ENCODE measurements at places on chromosomes 1 and 21.

- no peak for DNase-seq
Observed at GRCh38 chr1:234149217-234149616, 224.0 kb upstream of the COA6 start.

DNA sequence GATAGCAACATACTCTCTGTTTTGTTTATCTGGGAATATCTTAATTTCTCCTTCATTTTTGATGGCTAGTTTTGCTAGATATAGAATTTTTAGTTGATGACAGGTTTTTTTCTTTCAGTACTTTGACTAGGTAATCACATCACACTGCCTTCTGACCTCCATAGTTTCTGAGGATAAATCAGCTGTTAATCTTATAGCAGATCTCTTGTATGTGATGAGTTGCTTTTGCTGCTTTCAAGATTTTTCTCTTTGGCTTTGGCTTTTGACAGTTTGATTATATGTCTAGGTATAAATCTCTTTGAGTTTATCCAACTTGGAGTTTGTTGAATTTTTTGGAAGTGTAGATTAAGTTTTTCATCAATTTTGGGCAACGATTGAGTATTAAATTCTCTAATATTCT lies 142.6 kb downstream of the ZNF644 start:
- no peak for DNase-seq

DNA sequence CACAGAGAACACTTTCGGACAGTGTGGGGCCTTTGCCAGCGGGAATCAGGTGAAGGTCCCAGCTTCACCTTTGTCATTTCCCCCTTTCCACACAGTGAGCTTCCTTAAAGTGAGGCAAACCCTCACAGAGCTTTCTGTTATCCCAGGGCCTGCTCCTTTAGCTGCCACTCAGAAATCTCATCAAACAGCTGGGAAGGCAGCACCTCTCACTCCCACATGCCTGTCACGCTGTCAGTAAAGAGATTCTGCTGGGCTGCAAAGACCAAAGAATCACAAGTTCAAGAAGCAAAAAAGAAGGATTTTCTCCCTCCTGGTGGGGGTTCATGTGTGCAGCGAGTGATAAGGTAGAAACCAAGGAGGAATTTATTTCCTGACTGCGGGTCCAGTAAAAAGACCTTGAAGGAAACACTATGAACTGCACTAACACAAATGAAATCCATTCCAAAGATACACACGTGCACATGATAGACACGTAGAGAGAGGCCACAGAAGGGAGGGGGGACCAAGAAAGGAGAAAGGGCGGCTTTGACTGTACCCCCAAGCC lies 44.0 kb downstream of the HTR6 start:
- DNase-seq: no peak

DNA sequence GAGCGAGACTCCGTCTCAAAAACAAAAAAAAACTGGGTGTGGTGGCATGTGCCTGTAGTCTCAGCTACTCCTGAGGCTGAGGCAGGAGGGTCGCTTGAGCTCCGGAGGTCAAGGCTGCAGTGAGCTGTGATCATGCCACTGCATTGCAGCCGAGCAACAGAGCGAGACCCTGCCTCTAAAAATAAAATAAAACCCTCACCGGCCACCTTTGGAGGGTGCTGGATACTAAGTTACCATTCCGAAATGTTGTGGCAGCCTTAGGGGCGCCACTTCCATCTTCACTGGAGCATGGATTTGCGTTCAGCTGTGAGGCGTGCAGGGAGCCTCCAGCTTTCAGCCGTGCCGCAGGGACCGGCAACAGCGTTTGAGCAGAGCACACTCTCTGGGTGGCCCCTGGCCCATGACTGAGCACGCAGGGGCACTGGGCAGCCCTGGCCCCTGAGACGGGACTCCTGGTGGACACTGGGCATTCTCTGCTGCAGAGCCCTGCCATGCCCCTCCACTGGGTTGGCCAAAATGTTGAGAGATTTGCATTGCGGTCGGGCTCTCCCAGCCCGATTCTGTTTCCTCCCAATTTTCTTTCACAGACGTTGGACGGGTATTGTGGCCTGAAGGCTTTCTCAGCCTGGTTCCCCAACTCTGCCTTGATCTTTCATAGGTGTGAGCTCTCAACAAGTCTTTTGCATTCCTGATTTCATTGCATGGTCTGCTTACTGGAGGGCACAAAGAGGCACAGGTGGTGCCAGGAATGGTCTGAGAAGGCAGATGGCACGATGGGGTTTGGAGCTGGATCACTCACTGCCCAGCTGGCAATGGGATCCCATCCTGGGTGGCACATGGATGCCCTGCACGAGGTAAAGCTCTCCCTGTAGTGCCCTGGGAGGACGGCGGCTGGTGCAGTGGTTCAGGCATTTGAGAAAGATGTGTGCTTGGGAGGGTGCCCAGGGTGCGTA lies 5.8 kb upstream of the CFAP74 start:
- DNase-seq: no peak

- no peak for DNase-seq
Observed at GRCh38 chr1:174428033-174428432, 19.7 kb upstream of the GPR52 start.

- no peak for DNase-seq
Observed at GRCh38 chr1:206029484-206029883, 5.8 kb upstream of the CTSE start.

- no peak for DNase-seq
Observed at GRCh38 chr1:20148571-20149500, 9.7 kb downstream of the PLA2G2F start.

DNA sequence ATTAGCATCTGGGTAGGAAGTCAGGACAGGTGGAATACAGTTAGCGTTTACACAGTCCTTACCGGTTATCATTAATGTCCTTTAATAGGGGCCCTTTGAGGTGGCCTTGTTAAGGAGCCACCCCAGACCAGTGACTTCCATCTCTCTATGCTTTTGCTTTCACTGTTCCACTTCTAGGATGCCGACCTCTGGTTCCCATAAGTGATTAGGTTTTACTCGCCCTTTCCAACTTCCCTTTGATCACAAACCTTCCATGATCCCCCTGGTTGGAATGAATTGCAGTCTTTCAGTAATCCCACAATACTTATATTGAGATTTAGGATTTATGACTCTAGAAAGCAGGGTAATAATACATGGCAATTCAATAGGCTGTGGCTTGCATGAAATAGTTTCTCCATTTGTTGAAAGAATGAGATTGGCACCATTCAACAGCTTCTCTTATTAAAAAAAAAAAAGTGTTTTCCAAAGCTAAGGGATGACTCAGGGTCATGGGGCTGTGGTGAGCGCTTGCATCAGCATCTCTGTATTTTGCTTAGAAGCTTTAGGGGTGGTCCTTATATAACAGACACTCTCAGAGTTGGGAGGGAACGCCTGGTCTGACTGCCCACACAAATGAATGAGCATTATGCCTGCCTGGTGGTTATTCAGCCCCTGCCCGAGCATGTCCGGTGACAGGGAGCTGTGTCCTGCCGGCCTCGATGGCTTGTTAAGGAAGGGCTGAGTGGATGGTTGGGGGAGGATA lies 110.5 kb downstream of the CNIH3 start:
- DNase-seq: no peak

- no peak for DNase-seq
Observed at GRCh38 chr1:5896706-5897660, 95.2 kb downstream of the NPHP4 start.

DNA sequence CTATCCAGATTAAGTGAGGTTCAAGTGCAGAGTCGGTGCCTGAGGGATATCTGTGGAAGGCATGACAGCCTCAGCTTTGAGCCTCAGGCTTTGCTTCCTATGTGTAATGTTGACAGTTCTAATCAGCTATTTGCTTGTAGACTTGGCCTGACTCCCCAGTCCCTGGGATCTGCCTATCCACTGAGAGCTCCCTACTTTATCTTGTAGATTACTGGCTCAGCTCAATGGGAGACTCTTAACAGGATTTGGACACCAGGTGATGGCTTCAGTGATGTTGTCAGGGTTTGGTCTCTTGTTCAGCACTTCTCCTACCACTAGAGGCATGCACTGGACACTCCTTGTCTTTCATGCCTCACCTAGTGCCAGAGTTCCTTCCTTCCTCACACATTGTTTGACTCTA lies 126.6 kb upstream of the BEND5 start:
- no peak for DNase-seq

DNA sequence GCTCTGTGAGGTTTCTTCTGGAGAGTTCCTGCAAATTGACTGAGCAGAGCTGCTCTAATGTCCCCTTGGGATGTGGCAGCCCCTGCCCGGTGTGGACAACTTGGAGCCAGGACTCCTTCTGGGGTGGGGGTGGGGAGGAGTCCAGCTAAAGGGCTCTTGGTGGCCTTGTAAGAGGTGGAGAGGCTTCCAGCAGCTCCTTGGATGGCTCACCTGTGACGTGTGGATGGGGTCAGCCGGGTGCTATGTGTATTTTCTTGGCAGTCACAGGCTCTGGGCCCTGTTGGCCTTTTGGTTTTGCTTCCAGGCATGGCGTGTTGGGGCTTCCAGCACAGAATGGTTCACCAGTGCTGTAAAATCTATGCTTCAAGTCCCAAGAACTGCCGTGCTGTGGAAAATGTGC lies 38.2 kb downstream of the TRAPPC10 start:
- DNase-seq: no peak

DNA sequence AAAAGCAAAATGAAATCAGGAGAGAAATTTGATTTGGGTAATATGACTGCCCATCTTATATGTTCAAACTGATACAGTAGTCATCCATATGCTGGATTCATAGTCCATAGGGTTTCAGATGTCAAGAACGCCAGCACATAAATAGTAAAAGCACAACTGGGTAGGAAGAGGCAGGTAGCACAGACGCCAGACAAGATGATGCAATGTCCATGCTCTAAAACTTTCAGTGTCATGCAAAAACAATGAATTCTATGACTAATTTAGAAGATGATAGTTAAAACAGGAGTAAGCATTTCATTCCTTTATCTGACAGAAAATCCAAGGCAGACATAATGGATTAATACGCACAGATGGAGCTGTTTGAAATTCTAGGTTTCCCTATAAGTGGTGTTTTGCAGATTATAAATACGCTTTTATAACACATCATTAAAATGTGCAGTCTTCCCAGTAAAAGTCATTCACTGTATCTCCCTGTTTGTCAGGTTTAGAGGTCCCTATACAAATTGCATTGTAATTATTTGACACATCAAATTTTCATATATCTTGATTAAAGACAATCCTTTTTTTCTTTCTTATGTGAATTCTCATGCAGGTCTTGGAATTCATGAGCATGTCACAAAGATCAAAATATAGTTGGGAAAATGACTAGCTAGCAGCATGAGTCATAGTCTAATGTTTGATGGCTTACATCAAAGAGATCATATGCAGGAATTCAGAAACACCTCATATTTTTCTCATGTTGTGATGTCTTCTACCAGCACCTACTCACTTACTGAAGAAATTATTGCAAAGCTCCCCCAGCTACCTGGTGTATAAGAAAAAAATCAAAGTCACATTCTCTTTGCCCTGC lies 139.9 kb downstream of the DSCAM start:
- no peak for DNase-seq

GRCh38 chr1:244280859-244281258 lies 170.8 kb downstream of the ADSS2 start:
- DNase-seq: no peak

GRCh38 chr1:50289495-50289894 lies 133.7 kb downstream of the DMRTA2 start:
- DNase-seq: no peak

DNA sequence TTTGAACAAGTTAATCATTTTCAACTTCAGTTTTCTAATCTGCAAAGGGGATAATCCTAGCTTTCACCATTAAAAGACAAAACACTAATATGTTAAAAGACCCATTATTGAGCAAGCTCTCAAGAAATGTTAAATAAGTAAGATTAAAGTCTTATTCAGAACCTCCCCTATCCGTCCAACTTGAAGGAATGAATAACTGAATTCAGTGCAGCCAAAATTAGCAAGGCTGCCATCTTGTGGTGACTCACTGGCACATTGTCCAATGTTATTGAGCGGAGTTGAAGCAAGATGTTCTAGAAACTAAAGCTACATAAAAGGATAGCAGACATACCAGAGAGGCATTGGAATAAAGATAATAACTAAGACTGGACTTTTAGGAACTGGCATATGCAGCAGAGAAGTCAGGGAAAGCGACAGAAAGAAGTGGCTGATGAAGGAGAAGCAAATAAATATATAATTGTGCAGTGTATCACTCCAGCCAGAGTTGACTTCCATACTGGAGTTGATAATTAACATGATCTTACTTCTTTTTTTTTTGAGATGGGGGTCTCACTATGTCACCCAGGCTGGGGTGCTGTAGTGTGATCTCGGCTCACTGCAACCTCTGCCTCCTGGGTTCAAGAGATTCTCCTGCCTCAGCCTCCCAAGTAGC lies 8.2 kb upstream of the CAP1 start:
- DNase-seq: no peak

DNA sequence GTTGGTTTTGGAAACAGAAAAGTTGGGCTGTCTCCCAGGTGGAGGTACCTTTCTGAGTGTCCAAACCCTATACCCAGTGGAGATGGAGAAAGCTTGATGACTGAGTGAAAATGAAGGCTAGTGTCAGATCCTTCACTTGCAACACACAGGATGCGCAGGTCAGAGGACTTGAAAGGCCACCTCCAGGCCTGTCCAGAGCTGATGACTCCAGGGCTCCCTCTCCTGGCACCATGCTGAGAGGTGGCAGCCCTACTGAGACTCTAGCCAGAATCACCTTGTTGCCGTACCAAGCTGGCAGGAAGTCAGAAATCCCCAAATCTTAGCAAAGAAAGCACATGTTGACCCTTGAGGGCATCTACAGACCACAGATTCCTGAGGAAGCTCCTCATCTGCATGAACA lies 16.4 kb downstream of the KNCN start:
- DNase-seq: no peak

DNA sequence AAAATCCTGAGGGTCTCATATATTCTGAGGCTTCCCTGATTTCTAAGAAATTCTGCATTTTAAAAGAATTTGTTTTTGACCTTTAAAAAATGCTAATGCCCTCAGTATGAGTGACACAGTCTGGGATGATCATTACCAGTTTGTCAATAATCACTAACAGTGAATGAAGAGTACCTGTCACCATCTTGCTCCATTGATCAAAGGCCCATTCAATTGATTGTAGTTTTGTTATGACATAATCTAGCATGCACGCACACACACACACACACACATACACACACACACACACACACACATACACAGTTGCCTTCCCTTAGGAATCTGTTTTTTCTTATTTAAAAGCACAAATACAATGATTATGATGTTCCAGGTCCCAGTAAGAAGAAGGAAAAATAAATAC lies 250.4 kb downstream of the NFIA start:
- no peak for DNase-seq

DNA sequence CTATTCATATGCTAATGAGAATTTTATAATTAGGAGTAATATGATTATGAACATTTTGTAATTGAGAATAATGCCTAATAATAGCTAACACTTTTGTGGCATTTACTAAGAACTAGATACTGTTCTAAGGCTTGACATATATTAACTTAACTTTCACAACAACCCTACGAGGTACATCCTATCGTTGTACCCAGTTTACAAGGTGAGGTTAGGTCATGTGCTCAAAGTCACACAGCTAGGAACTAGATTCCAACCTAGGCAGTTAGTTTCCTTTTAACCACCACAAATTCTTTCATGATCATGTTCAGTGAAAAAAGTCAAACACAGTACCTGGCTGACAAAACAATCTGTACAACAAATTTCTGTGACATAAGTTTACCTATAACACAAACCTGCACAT lies 13.0 kb upstream of the ERRFI1 start:
- DNase-seq: no peak

GRCh38 chr1:162756523-162756922 lies 34.0 kb upstream of the HSD17B7 start:
- DNase-seq: no peak
